ENCODE measurements at places on chromosomes 2 and 18. TPM values are rescaled to one million over a fixed set of nuclear protein-coding genes. Genes with fewer than 3 reads are reported as not detected.

Gene TNFRSF11A
- 8.2 TPM for polyA plus RNA-seq

Gene SERPINE2
- polyA plus RNA-seq: 24.3 TPM

Gene METAP1D
- polyA plus RNA-seq: 19.0 TPM

Gene STEAP3
- 10.2 TPM for polyA plus RNA-seq

Gene CPLX4
- polyA plus RNA-seq: not detected

Gene LIMS2
- 1.9 TPM for polyA plus RNA-seq

Gene ERICH2
- not detected for polyA plus RNA-seq

Gene GALR1
- polyA plus RNA-seq: not detected

Gene RIT2
- not detected for polyA plus RNA-seq

Gene GNLY
- not detected for polyA plus RNA-seq

Gene SP9
- polyA plus RNA-seq: not detected

Gene ANKRD23
- 2.7 TPM for polyA plus RNA-seq

Gene LHCGR
- not detected for polyA plus RNA-seq

Gene SPEG
- polyA plus RNA-seq: 0.94 TPM

Gene EMX1
- polyA plus RNA-seq: 0.62 TPM

Gene INHA
- 15.2 TPM for polyA plus RNA-seq
